ENCODE measurements at places on chromosomes 13 and 19.

- no peak for DNase-seq
These were observed 707.1 kb upstream of the SPRY2 start for GRCh38 chr13:81048026-81048461.

GRCh38 chr19:58020129-58020528 is 13.7 kb upstream of the ZSCAN1 start:
- DNase-seq: no peak

DNA sequence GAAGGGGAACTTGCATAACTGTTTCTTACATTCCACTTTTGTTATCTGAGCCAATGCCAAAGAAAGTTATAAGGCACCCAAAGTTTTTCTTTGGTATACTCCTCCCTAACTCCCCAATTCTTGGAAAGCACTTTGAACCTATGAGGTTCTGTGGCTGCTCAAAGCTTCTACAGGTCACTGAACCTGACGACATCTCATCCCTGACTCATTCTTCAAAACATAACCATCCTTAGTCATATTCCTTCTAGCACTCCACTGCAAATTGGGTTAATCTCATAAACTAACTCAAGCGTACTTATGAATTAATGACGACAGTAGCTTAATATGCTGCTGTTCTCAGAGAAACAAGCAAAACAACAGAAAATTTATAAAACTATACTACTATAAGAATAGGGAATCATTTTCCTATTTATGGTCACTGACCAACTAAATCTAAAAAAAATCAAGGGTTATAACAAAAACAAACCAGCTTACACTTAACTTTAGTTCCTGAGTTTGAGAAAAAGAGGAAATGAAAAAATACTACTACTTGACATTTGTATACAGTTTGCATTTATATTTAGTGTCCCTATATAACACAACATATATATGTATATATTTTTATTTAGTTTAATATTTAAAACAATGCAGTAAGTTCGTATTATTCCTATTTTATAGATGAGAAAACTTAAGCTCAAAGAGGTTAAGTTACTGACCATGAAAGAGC is 69.1 kb downstream of the CAB39L start:
- DNase-seq: no peak

- DNase-seq: no peak
These were observed 60.5 kb downstream of the GADD45B start for GRCh38 chr19:2536461-2536860.

- no peak for DNase-seq
These were observed 10.0 kb downstream of the FNDC3A start for GRCh38 chr13:48985756-48986155.

DNA sequence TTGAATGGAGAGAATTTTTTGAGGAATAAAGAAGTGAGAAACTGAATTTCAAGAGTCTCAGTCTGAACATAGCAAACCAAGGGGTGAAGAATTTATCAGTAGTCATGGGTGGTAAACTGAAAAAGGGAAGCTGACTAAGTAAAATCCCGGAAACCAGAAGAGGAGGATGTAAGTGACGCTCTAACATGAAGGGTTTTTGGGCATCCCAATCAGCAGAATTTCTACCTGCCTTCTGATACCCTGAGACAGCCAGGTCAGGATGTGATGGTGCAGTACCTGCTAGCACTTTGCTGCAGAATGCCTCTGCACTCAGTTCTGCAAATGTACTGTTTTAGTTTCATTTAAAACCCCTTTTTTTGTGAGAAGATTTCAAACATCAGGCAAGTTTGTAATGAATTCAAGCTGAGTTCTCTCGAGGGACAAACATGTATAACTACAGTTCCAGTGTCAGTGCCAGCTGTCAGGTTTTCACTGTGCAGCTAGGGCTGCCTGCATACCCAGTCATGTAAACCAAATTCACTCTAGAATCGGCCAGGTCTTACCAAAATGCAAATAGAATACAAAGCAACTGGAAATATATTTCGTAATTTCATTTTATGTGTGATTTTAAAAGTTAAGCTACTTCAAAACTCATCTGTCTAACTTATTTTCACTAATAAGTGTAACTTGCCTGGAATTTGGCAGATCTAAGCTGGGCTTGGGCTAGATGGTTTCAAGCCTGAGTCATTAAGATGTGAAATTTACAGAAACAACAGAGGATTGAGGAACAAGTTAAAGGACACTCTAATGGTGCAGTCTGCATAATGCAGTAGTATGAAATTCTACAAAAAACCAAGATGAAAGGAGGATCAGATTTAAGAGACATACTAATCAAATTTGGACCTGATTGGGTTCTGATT is 13.8 kb downstream of the METTL21C start:
- no peak for DNase-seq

DNA sequence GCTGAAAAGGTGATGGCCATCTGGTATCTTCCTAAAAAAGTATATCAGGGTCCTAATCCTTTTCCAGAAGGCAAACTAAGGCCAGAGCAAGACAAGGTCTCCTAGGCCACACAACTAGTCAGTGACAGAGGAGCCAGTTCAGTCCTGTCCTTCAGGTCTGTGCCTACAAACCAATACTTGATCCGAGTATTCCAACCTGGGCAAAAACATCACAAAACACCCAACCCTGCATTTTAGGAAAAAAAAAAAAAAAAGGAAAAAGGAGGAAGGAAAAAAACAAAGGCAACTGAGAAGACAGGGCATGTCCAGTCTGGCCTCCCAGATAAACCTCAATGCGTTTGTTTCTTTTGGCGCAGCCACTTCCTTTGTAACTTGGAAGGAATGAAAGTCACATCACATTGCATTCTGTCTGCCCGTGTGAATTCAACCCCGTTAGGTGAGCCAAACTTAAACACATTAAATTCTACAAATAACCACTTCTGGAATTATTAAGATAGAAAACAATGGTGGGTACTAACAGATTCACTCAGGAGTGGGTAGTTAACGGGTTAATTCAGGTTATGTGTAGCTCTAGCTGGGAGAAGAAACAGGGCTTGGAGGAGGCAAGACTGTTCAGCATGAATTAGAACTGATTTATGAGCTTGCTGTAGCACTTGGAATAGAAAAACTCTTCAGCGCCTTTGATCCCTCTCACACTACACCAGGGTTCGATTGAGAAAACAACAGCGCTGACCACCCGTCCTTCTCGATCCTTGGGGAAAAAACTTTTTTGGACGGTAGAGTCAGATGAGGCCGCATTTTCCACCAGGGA is 43.0 kb upstream of the HNRNPA1L2 start:
- DNase-seq: no peak

GRCh38 chr13:60312851-60313505 is 84.0 kb upstream of the TDRD3 start:
- DNase-seq: no peak

GRCh38 chr13:72204291-72204690 is 337.3 kb upstream of the DACH1 start:
- no peak for DNase-seq

GRCh38 chr19:19866611-19867248 is 1.0 kb downstream of the ZNF253 start:
- no peak for DNase-seq

DNA sequence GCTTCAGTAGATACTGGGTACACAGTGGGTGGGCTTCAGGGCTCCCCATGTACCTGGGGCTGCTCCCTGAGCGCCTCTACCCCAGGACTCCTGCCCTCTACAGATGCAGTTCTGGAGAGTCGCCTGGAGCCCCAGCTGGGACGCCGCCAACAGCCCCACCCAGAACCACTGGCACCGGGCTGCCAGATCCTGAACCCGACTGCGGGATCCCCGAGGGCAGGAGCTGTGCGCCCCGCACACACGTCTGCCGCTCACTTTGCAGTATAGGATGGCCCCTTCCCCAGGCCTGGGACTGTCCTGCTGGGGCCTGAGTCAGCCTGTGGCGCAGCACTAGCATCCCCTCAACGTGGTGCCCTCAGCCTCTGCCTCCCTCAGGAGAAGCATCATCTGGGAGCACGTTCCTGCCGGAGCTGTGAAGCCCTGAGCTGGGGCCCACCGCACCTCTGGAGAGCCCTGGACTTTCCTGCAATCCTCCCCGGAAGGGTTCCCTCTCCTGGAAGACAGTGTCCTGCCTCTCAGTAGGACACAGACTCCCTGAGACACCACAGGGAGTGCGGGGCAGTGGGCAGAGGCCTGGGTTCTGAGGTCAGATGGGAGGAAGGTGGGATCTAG is 3.7 kb downstream of the REXO1 start:
- no peak for DNase-seq

DNA sequence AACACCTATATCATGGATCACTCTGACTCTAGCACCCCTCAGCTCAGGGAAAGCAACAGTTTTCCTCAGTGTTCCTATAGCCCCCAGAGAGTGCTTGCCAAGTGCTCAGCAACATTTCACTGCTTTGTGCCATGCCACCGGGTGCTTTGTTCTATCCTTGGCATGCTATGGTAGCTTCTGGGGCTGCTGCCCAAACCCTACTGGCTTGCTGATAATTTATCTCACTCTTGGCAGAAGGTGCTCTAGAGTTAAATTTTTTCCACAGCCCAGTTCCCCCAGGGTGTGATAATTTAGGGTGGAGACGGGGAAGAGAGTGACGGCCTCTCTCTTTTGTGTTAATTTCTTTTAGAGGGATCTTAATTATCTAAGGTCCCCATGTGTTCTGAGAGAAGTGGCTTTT is 12.6 kb upstream of the CSNK1A1L start:
- no peak for DNase-seq

DNA sequence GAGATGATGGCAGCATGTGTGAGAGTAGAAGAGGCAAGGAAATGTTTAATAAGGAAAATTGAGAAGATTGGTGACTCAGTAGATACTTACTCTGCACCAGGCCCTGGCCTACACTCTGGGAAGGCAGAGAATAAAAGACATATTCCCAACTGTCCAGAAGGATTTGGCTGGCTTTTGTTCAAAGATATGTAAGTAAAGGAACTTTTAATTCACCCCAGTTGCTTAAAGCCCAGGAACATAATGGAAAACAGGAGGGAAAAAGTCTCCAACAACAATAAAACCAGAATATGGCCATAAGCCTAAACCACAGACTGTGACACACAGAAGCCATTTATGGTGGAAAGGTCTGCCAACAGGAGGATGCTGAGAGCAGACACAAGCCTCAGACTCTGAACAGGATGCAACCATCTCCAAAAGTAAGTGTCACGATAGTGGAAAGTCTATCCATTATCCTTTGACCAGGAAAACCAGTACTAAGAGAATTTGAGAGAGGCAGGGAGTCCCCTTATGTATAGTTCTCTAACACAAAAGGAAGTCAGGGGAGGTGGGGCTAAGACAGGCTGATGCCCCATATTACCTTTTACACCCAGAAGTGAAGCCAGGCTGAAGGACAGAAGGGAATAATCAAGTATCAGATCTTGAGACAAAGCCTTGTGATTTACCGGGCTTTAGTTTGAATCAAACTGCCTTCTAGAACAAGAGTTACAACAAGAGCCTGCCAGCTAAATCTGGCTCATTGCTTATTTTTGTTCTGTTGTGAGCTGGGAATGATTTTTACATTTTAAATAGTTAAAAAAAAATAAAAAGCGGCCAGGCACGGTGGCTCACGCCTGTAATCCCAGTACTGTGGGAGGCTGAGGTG is 169.5 kb upstream of the STARD13 start:
- DNase-seq: no peak

- no peak for DNase-seq
These were observed 22.8 kb downstream of the RASA3 start for GRCh38 chr13:114109641-114110041.

GRCh38 chr19:15971224-15971780 is 22.5 kb downstream of the OR10H4 start:
- DNase-seq: no peak

DNA sequence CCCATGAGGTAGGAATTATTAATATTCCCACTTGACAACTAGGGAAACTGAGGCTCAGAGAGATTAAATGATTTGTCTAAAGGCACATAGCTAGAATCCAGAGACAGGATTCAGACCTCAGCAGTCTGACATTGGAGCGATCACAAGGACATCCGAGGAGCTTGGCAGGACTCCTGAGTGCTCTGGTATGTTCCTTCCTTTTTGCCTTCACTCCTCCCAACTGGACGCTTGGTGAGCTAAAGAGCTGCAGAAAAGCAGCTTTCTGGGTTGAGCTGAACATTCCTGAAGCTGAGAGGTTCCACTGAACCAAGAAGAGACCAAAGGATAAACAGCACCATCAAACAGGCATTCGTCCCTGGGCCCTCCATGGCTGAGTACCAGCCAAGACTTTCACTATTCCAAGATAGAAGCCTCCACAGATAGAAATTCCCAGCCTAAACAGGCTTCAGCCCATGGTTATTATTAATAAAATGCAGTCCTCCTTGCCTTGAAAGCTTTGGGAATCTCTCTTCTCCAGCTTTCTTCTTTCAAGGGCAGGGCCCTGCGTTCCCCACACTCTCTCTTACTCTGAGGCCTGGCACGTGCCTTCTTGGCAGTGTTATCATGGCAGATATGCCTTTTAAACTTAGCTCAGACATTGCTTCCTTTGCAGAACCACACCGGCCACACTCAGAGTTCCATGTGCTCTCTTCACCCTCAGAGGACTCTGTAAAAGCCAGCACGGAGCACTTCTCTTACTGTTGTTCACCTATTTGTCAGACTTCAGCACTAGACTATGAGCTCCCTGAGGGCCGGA is 97.1 kb downstream of the CYSLTR2 start:
- DNase-seq: no peak

DNA sequence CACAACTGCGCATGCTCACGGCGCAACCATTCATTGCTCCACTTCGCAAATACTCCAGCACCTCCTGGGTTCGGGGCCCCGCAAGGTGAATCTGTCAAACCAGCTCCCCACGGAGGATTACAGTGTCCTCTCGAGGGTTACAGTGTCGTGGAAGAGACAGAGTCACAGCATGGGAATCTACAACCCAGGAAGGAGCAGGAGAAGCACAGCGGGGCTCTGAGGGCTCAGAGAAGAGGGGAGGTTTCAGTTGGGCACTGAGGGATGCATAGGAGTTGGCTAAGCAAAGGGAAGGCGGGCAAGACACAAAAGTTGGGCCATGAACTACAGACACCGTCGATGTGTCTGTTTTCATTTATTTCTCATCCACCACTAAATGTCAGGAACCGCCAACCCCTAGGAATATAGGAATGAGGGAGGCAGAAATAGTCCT is 1.0 kb upstream of the GTF2F1 start:
- DNase-seq: no peak

GRCh38 chr19:10685210-10685609 is 16.0 kb upstream of the QTRT1 start:
- no peak for DNase-seq

DNA sequence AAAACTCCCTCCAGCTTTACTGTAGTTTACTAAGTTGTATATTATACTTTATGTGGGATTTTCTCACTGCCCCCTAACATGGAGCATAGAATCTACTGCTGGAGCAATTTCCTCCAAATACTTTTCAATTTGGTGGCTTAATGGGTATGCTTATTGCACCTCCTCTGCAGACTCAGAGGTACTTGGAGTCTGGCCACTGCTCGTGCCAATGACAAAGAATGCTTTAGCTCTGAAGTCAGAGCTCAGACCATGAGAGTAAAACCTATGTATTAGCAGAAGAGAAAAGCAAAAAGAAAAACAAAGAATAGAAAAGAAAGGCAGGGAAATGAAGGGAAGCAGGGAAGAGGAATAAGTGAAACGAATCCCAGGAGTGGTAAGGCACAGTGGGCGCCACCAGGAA is 71.9 kb downstream of the SUCLA2 start:
- DNase-seq: no peak

- no peak for DNase-seq
These were observed 7.8 kb upstream of the SCN1B start for GRCh38 chr19:35022460-35022859.
